ENCODE measurements at places on chromosomes 3 and 15.

- DNase-seq = no peak
These were observed 375.8 kb upstream of the ARPP21 start for GRCh38 chr3:35263477-35263876.

GRCh38 chr3:111874177-111874820 is 15.2 kb downstream of the PHLDB2 start:
- DNase-seq = no peak

GRCh38 chr3:193344486-193344885 is 34.1 kb downstream of the ATP13A5 start:
- no peak for DNase-seq

- no peak for DNase-seq
These were observed 39.0 kb downstream of the MYRIP start for GRCh38 chr3:39848365-39848764.

DNA sequence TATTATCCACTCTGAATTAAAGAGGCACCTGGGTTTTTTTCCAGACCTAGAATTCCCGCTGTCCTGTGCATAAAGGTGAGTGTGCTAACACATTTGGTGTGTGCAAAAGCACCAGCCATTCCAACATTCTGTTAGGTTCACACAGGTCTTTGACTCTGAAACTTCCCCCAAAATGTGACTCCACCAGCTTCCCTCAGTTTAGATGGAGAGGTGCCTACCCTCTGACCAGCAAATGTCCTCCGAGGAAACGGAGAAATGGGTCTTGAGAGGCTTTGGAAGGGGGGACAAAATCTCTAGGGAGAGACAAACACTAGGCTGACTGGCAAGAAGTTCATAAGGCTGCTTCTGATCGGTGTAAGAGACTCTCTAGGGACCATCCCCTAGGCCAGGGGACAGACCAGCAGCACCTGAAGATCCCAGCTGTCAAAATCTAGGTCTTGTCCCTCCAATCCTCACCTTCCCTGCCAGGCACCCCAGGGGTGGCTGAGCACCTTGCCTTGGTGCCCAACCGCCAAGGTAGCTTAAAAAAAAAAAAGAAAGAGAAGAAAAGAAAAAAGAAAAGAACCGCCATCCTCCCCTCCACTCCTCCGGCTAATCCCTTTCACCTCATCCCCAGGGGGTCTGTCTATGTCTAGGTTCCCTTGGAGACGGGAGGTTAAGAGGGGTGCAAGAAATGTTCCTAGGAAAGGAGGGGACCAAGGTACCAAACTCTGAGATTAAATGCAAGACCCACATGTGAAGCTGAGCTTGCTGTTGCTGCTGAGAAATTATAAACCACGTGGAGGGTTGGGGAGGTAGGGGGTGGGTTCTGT is 2.0 kb upstream of the MECOM start:
- DNase-seq = no peak

All from CD4-positive, alpha-beta T cell treated with Interferon alpha-2 for 1 hour (primary cell).